NCI-H1092 treated with DMSO at 0.1 percent for 48 hours (cell line): ENCODE measurements at places on chromosomes 16 and 17.

- no peak for DNase-seq
Measured at GRCh38 chr17:10210151-10210574, 11.8 kb upstream of the GAS7 start.

DNA sequence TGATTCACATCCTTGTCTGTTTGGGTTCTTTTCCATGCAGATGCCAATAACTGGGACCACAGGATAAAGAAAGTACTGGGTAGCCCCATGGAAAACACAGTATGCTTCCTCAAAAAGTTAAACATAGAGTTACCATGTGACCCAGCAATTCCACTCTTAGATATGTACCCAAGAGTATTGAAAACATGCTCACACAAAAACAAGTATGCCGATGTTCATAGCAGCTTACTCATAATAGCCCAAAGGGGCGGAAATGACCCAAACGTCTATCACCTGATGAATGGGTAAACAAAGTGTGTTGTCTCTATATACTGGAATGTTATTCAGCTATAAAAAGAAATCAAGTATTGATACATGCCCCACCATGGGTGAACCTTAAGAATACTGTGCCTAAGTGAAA is 55.4 kb downstream of the CYB5B start:
- DNase-seq, result no peak

DNA sequence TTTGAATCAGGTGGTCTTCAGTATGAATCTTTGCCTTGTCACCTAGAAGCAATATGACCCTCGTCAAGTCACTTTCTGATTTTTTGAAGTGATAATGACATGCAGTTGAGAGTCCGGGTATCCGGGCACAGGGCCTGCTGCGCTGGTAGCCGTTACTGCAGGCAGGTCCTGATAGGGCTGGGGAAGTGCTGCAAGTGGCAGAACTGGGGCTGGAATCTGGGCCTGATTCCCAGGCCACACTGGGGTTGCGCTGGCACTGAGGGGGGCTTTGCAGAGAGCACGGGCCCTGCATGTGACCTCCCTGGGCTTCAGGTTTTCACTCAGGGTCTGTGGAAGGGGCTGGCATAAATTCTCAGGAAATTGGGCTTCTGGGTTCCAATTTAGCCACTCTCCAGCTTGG is 3.0 kb downstream of the PPP4C start:
- no peak for DNase-seq

- DNase-seq, result no peak
Measured at GRCh38 chr16:35146723-35147458, 1687.5 kb downstream of the TP53TG3F start.

- DNase-seq, result no peak
Measured at GRCh38 chr16:11706180-11706742, 36.4 kb downstream of the TXNDC11 start.

- no peak for DNase-seq
Measured at GRCh38 chr16:12646098-12646489, 157.6 kb downstream of the CPPED1 start.

GRCh38 chr16:79559532-79559931 is 41.0 kb downstream of the MAF start:
- DNase-seq, result no peak

GRCh38 chr16:88468275-88469129 is 15.4 kb downstream of the ZFPM1 start:
- no peak for DNase-seq

DNA sequence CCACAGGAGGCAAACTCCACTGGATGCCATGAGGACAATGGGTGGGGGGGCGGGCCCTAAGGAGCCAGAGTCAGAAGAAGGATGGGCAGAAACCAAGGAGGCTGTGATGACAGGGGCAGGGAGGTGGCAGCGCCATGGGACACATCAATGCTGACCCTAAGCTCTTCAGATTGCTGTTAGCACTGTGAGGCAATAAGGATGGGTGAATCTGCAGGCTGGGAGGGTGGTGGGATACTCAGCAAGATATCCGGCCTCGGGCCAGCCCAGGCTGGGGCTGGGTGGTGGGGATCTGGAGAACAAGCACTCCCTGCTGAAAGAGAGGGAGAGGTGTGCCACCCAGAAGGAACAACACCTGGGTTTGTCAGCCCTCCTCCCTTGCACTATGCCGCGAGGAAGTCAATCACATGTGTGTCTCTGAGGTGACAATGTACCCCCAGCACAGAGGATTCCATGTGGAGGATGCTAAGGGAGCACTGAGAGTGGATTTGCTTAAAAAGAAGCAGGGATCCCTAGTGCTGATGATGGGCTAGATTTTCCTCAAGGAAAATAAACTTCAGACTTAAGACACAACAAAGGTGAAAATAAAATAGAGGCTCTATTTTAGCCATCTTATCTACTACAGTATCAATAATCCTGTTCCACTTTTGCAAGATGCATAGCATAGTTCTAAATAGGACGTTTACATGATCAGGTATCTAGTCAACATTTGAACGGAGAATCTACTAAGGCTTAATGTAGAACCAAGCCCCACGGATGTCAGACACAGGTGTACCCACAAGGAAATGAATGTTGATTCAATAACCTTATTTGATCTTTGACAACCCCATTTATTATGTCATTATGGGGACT is 22.6 kb downstream of the SMPD3 start:
- no peak for DNase-seq

DNA sequence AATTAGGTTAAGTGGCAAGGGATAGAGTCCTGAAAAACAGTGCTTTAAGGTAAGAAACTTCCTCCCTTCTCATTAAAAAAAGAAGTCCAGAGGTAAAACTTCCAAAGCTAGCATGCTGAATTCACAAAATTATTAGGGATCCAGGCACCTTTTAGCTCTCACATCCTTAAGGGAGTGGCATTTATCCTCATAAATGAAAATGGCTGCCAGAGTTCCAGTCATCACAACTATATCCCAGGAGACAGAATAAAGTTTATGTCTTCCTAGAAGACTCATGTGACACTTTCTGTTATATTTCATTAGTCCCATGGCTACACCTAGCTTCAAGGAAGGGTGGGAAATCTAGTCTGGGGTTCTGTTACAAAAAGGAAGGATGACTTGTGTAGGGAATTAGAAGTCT is 23.3 kb upstream of the ADORA2B start:
- no peak for DNase-seq

DNA sequence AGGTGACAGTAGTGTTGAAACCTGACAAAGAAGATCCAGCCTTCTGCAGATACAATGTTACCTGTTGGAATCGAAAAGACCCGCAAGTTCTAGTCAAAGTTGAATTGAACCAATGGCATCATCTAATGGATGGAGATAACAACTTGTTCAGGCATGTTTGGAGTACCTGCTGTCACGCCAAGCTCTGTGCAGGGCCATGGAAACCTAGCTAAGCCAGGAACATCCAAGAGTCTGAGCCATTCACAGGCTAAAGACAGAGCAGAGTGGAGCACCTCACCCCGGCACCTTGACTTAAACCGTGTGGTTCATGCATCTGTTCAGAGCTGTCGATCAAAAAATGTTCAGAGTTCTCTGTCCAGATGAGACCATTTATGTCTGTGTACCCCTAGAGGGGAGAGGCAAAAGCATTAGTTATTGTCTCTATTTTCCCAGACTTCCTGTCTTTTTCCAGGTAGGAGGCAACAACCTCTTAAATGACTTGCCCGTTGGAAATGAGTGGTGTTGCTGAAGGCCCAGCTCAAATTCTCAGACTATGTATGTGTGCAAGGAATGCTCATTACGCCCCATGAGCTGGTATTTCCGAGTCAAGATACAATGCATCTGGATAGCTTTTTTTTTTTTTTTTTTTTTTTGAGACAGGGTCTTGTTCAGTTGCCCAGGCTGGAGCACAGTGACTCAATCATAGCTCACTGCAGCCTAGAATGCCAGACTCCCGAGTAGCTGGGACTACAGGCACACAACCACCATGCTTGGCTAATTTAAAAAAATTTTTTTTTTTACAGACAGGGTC is 44.9 kb upstream of the XYLT1 start:
- DNase-seq, result no peak

DNA sequence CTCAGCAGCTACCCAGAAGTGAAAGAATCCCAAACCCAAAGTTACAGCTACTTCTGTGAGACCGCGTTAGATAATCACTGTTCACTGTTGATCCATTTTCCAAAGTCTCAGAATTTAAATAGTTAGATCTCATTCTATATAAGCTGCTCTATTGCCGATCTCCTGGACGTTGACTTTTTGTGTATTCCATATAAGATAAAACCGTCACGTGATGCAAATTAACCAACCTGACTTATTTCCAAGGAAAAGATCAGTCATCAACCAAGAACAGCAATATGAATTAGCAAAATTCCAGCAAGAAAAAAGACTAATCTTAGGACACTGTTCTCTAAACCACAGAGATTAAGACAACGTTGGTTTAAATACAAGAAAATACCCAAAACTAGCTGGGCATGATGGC is 8.3 kb downstream of the ACOX1 start:
- DNase-seq, result no peak

DNA sequence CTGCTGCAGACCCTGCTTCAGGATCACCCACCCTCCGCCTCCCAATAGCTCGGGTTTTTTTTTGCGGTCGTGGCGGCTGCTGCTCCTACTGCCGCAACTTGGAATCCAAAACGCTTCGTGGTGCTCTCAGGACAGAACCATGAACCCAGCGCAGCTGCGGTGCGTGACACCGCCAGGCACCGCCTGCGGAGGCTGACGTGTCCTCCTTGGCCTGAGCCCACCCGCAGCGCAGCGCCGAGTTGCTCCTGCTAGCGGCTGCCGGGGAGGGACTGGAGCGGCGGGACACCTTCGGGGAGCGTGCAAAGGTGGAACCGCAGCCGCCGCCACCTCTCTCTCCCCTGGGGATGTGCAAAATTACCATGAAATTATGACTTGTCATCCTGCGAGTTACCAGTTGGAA is 1893.0 kb downstream of the TP53TG3F start:
- no peak for DNase-seq

- DNase-seq, result peak; percentile 2
Measured at GRCh38 chr16:87491522-87492290, 1.1 kb downstream of the ZCCHC14 start.

- DNase-seq, result no peak
Measured at GRCh38 chr17:39264119-39264518, 38.4 kb upstream of the STAC2 start.

- no peak for DNase-seq
Measured at GRCh38 chr16:80158766-80159165, 382.0 kb upstream of the DYNLRB2 start.

DNA sequence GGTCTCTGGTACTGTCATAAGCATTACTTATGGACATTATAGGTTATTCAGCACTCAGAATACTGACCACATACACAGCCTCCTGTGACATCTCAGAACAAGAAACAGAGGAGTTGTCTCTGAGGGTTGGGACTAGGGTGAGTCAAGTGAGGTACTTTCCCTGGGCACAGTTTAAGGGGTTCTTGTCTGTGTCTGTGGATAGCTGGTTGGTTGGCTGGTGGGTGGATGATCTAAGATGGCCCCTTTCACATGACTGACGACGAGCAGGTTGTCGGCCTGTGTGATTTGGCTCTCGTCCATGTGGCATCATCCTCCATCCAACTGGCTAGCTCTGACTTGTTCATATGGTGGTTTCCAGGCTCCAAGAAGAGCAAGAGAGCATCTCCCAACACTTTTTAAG is 163.9 kb downstream of the PRKCB start:
- no peak for DNase-seq

DNA sequence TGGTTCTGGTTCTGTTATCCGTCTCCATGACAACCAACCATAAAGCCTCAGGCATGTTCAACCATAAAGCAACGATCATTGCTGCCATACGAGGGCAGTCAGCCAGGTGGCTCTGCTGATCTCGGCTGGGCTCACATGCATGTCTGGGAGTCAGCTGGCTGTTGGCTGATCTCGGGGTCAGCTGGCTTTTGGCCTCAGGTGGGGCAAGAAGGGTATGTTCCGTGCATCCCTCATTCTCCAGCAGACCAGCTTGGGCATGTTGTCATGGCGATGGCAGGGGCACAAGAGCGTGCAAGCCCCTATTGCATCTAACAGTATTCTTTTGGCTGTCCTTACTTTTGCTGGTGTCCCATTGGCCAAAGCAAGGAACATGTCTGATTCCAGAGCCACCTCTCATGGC is 86.2 kb downstream of the ABCC6 start:
- DNase-seq, result no peak

DNA sequence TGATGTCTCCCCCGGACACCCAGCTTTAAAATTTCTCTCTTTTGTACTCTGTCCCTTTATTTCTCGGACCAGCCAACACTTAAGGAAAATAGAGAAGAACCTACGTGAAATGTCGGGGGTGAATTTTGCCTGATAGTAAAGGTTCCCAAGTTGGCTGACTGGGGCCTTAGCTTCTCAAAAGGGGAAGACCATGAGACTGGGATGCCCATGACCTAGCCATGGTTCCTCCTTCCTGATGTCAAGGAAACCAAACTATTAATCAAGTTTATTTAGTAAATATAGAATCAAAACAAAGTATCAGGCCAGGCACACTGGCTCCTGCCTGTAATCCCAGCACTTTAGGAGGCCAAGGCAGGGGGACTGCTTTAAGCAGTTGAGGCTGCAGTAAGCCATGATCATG is 2.4 kb upstream of the EIF1 start:
- no peak for DNase-seq

- no peak for DNase-seq
Measured at GRCh38 chr17:40678902-40679522, 14.0 kb upstream of the KRT222 start.

GRCh38 chr17:41467561-41467960 is 375 bp upstream of the KRT32 start:
- no peak for DNase-seq

DNA sequence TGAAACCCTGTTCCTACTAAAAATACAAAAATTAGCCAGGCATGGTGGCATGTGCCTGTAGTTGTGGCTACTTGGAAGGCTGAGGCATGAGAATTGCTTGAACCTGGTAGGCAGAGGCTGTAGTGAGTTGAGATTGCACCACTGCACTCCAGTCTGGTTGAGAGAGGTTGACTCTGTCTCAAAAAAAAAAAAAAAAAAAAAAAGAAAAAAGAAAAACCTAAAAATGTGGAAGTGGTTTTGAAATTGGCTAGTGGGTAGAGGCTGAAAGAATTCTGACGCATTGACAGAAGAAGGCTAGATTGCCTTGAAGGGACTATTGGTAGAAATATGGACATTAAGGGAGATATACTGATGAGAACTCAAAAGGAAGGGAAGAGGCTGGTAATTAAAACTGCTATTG is 33.6 kb upstream of the CPPED1 start:
- no peak for DNase-seq

- DNase-seq, result no peak
Measured at GRCh38 chr16:57178196-57178595, 7.6 kb downstream of the PSME3IP1 start.

GRCh38 chr17:32116937-32117336 is 25.4 kb upstream of the RHOT1 start:
- DNase-seq, result no peak

- peak; percentile 65 for DNase-seq
Measured at GRCh38 chr17:78573955-78574354, 3.2 kb downstream of the DNAH17 start.

DNA sequence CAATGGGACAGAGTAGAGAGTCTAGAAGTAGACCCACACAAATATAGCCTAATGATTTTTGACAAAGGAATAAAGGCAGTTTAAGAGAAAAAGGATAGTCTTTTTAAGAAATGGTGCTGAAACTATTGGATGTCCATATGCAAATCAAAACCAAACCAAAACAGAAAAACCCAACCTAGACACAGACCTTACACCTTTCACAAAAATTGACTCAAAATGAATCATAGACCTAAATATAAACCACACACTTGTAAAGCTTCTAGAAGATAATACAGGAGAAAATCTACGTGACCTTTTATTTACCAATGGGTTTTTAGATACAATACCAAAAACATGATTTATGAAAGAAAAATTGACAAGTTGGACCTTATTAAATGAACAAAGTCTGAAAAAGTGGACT is 66.4 kb upstream of the MPHOSPH6 start:
- no peak for DNase-seq
